Hypothalamus (tissue), 51 donors: ENCODE measurements at places on chromosomes 11 and 22.
A peak's percentile ranks its signal among the peaks of the same experiment; 100 is the strongest.

GRCh38 chr11:120597250-120598215 lies 86.0 kb downstream of the GRIK4 start:
- DNase-seq: no peak

- DNase-seq: no peak
Measured at GRCh38 chr11:64841592-64842365, 2.7 kb downstream of the CDC42BPG start.

DNA sequence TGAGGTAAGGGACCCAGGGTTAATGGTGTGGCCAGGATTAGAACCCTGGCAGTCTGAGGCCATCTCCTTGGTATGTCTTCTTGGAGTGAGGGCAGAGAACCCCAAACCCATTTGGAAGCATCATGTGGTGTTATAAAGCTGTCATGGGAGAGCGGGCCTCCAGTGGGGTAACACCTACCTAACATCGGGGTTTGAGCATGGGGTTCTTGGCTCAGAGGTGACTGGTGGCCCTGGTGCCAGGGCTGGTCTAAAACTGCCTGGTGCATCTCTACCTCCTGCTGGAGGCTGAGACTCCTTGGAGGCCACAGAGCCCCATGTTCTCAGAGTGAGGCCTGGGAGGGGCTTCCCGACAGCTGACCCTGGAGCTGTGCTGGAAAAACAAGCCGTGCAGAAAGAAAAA lies 4.5 kb downstream of the PRDM11 start:
- no peak for DNase-seq

DNA sequence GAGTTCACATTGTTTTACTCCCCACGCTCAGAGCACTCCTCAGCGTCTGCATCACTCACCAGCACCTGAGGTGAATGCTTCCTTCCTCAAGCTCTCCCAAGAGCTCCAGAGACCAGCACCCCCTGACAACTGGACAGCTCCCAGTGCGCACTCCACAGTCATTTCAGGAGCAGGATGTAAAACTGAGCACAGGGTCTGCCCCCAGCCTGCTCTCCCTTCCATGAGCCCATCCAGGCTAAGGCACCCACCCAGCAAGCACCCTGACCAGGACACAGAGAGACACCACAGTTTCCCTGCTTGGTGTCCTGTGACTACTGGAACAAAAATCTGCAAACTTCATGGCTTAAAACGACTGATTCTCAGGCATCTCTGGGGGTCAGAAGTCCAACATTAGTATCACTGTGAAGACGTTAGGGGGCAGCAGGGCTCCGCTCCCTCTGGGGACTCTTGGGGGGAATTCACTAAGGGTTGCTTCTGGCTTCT lies 3.3 kb downstream of the SCGB1D2 start:
- no peak for DNase-seq

GRCh38 chr22:20952544-20953341 lies 14.3 kb upstream of the AIFM3 start:
- no peak for DNase-seq

- DNase-seq: no peak
Measured at GRCh38 chr11:69569306-69570200, 71.4 kb upstream of the CCND1 start.

DNA sequence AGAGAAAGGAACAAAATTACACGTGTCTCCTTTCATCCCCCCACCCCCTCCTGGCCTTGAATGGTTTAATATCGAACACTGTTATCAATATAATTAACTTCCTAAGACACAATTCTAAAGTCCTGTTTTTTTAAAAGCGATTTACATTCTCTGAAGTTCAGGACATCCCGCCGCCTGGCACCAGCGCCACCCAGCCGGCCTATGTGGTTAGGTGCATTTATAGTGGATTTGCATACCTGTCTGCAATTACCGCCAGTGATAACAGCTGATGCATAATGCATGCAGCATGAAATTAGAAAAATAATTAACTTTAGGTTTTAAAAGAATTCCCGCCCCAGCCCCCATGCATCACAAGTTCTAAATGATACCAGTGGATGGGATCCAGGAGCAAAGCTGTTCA lies 58.6 kb downstream of the MACROD1 start:
- no peak for DNase-seq

DNA sequence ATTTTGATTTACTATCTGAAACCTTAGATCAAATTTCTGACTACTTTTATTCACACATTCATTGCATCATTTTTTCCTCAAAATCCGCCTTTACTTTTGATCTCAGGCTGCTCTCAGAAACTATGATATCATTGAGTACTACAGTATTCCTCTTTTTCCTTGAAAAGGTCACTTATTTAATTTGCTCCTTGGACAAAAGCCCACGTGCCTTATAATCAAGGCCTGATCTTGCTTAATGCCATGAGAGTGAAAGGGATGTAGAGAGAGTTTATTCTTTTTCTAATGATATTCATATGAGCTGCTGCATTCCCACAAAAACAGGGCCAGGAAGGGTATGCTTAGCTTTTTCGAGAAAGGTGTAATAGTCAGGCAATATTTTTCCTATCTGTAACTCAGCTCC lies 327.0 kb downstream of the ETS1 start:
- no peak for DNase-seq

GRCh38 chr11:29361369-29361768 lies 655.5 kb downstream of the KCNA4 start:
- no peak for DNase-seq

DNA sequence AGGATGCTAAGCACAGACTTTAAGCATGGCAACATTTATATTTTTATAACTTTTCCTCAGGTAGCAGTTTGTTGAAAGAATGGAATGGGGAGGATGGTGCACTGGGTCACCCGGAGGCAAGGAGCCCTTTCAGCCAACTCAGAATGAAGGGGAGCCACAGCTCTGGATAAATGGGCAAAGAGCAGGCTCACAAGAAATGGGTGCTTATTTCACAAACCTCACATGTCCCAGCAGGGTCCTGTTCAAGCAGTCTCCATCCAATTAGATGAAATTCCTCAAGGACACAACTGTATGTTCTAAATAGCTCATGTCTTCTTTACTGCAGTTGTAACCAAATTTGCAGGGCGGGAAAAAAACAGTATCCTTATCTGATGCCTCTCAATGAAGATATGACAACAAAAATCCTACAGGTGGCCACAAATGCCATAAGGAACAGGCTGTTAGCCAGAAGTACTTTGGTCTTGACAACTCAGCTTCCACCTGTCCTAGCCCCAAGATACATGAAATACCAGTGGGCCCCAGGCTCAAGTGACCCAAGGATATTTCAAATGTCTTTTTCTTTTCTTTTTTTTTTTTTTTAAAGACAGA lies 48.2 kb downstream of the MAPK1 start:
- DNase-seq: no peak

DNA sequence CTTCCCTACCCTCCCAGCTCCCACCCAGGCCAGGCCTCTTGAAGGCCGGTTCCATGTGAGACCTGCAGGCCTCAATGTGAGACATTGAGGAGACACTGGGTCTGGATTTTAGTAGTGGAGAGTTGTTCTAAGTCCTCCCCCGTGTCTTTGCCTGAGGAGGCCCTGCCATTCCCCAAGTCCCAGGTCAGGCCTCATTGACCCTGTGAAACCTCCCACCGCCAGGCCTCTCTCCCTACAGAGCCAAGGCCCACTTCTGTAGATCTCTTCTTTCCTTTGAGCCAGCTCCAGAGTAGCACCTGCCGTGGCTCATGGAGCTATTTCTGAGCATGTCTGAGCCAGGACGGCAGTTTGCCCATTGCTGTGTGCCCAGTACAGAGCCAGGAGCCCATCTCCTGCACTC lies 1419.6 kb downstream of the TBC1D22A start:
- no peak for DNase-seq

- no peak for DNase-seq
Measured at GRCh38 chr11:110912437-110912836, 200.2 kb upstream of the ARHGAP20 start.

GRCh38 chr11:120547811-120548681 lies 36.5 kb downstream of the GRIK4 start:
- DNase-seq: peak; percentile 26
